ENCODE measurements at places on chromosomes 3 and 15.
A peak's percentile ranks its signal among the peaks of the same experiment; 100 is the strongest.

DNA sequence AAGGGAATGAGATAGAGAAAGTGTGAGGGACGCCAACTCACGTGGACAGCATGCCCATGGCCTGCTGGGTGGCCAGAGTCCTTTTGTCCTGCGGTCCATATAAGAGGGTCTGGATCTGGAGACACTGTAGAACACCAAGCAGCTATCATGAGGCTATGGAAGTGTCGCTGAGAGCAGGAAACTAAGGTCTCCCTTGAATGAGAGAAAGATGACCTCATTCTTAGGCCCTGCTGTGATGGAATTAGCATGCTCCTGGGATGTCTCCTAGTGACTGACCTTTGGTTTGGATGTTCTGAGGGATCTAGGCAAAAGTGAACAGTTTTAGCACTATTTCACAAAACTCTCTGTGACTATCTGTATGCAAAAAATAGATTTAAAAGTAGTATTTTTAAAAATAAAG lies 34.4 kb downstream of the SYNM start:
- no peak for DNase-seq

- no peak for DNase-seq
Observed at GRCh38 chr3:138862924-138863775, 28.4 kb upstream of the PIK3CB start.

- DNase-seq = no peak
Observed at GRCh38 chr3:131957980-131958379, 76.8 kb downstream of the CPNE4 start.

DNA sequence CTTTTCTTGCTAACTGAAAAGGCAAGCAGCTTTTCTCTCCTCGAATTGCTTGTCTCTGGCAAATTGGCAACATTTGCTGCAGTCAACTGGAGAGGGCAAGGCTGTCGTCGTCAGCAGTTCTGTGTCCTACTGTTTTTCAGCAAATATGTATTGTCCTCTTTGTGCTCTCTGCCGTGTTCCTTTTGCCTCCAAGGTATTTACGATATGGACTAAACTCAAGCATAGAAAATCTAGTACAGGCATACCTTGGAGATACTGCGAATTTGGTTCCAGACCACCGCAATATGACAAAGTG lies 558 bp upstream of the SLC30A4 start:
- no peak for DNase-seq

- DNase-seq = no peak
Observed at GRCh38 chr15:83571820-83572707, 81.9 kb upstream of the ADAMTSL3 start.

DNA sequence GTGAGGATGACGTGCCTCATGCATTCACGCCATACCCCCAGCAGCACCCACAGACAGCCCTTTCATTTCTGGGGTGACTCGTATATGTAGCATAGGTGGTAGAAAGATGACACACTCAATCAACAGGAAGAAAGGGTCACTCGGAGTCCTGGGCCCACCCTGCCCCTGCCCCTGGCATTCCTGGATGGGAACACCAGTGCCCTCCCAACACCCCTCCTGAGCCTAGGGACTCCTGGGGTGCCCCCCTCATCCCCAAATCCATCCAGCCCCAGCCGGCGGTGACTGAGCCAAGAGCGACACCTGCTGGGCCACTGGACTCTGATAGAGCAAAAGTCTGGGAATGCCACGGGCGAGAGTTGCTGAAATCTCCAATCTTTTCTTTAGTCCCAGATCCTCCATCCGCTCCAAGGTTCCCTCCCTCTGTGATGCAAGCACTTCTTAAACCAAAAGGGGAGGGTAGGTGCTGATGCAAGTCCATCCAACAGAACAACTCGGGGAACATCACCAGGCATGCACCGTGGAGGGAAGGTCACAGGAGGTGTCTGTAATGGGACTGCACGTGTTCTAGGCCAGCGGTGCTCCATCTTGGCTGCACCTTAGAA lies 31.1 kb downstream of the ACAN start:
- peak; percentile 58 for DNase-seq

GRCh38 chr3:188772886-188773285 lies 398.9 kb upstream of the TPRG1 start:
- DNase-seq = no peak

DNA sequence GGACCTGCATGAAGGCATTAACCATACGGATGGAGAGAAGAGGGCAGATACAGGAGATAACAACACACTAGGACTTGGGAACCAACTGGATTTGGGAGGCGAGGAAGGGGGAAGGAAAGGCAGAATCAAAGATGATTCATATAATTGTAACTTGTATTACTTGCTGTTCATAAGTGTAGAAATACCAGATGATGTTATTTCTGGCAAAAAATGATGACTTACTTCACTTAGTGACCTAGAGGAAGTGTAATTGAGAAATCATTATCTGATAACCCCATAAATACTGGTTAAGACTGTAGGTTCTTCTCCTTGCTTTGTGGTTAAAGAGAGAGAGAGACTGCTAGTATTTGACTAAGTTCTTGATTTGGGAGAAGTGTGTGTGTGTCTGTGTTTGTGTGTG lies 50.5 kb upstream of the GK5 start:
- DNase-seq = no peak

- DNase-seq = no peak
Observed at GRCh38 chr15:96327155-96327741, 3.3 kb upstream of the NR2F2 start.

DNA sequence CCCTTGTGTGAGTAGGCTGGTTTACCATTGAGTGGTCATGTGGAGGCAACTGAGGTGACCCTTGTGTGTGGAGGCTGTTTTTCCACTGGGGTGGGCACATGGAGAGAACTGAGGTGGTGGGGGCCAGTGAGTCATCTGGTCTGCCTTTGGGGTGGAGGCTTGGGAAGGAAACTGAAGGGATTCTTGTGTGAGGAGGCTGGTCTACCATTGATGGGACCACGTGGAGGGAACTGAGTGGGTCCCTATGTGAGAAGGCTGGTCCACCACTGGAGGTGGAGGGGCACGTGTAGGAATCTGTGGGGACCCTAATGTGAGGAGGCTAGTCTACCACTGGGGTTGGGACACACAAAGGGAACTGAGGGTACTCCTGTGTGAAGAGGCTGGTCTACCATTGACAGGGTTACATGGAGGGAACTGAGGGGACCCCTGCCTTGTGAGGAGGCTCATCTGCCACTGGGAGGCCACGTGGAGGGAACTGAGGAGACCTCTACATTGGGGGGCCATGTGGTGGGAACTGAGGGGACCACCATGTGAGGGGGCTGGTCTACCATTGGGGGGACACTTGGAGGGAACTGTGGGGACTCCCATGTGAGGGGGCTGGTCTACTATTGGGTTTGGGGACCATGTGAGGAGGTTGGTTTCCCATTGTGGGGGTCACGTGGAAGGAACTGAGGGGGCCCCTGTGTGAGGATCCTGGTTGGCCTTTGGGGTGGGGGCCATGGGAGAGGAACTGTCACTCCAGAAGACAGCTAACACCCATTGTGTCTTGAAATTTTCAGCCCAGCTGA lies 164.5 kb downstream of the WNT7A start:
- DNase-seq = no peak

GRCh38 chr15:90667073-90667754 lies 49.9 kb upstream of the BLM start:
- no peak for DNase-seq
